ENCODE measurements at places on chromosomes 3 and 15.

- peak; percentile 20 for DNase-seq
These were observed 146.1 kb downstream of the UACA start for GRCh38 chr15:70617076-70617910.

- DNase-seq = no peak
These were observed 192.1 kb upstream of the EOMES start for GRCh38 chr3:27914199-27914598.

- DNase-seq = no peak
These were observed 35.2 kb upstream of the PRICKLE2 start for GRCh38 chr3:64260431-64260830.

GRCh38 chr3:133895208-133896001, at the start of gene RAB6B:
Gene RAB6B (minus strand): TSS chr3:133895882. CDS start chr3:133895466, 416 bp downstream.
- peak; percentile 35 for DNase-seq

- no peak for DNase-seq
These were observed 33.7 kb downstream of the DENND6A start for GRCh38 chr3:57659004-57659673.

- no peak for DNase-seq
These were observed 493.1 kb downstream of the MECOM start for GRCh38 chr3:169170456-169170855.

DNA sequence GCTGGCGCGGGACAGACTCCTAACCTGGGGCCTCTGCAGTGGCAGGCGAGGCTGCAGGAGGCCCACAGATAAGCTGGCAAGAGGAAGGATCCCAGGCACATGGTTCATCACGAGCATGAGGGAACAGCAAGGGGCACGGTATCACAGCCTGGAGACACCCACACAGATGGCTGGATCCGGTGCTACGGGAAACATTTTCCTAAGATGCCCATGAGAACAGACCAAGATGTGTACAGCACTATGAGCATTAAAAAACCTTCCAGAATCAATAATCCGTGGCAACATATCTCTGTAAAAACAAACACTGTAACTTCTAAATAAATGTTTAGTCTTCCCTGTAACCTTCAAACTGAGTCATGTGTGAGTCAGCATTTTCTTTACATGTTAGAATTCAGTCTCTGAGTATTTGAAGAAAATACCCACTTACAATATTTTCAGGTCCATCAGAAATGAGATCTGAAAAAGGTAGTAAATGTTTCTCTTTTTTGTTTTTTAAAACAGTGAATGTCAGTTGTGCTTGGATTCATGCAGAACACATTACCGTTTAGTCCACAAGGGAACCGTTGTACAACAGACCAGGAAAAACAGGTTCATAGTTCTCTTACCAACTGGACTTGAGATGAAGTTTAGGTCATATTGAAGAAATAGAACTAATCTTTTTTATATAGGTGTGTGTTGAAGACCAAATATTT, 75.9 kb downstream of the BOC start:
- peak; percentile 34 for DNase-seq

- no peak for DNase-seq
These were observed 15.7 kb downstream of the SUSD5 start for GRCh38 chr3:33202711-33203457.

DNA sequence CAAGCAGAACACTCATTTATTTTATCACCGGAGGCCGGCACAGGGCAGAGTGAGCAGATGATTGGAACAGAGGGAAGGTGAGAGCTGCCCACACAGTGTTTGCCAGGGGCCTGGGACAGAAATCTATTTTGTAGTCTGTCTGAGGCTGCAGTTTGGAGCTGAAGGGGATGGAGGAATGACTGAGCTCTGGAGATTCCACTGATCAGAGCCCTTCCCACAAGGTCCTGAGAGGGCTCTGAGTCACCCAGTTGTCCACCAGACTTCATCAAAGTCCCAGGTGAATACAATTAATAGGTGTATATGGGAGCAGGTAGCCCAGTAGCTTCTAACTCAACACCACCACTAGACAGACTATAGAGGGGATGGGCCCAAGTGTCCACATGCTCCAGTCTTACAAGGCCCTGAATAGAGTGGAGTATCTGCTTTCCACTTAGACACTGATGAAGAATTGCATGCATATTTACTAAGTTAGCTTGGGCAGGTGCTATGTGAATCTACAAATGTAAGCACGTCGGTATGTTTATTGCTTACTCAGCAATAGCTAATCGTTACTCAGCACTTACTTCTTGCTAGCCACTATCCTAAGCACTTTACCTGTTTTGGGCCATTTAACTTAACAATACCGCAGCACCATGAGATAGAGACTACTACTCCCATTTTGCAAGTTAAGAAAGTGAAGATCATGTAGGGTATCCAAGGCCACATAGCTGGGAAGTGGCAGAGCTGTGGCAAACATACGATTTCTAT, 2.7 kb upstream of the STARD5 start:
- no peak for DNase-seq

- DNase-seq = no peak
These were observed 62.3 kb downstream of the CPNE4 start for GRCh38 chr3:131972550-131972949.

DNA sequence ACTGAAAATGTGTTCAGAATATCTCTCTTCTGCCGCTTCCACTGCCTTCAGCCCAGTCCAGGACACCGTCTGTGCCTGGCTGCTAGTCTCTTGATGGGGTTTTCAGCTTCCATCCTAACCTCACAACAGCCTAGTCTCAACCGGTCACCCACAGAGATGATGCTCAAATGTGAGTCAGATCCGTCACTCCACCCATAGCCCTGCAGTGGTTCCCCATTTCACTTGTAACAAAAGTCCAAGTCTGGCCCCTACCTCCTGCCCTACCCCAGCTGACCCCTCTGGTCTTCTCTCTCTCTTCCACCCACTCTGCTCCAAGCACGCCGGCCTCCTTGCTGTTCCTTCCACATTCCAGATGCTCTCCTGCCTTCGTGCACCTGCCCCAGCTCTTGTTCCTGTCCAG, 68.1 kb downstream of the PPARG start:
- DNase-seq = no peak

DNA sequence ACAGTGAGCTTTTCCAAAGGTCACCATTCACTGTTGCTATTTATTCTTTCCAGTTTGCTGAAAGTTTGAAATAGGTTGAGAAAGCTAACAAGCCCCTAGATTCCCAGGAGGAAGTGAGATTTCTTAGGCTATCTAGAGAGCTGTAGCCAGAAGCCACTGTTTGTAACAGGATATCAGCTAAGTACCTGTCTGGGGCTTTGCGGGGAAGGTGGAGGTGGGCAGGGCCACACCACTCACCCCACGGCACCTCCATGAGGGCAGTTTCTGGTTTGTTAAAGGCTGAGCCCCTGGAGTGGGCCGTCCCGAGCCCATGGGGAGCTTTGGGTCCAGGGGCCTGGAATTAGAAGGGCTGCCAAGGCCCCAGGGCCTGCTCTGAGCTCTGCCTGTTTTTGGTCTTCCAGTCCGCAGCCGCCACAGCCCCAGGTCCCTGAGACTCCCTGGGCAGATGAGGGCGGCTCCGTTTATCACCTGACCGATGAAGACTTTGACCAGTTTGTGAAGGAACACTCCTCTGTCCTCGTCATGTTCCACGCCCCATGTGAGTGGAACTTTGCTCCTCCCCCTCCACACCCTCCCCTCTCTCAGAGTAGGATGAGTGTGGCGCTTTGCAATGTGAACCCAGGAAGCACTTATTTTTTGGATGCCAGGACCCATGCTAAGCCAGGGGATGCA, 63.4 kb downstream of the PDIA5 start:
- no peak for DNase-seq

- no peak for DNase-seq
These were observed 82.2 kb upstream of the SATB1 start for GRCh38 chr3:18507333-18507732.

DNA sequence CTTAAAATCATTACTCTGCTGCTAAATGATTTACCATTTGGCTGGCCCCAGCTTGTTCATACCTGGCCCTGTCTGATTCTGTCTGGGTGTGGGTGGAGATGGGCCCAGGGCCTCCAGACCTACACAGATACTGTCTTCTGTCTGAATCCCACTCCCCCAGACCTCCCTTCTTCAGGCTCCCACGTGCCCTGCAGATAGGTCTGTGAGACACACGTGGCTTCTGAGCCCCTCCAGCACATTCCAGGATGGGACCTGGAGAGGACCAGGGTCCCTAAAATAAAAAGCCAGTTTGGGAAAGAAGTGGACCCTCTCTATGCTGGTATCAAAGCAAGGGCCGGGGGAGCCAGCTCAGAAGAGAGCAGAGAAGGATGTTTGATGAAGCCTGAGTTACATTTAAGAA, 14.6 kb upstream of the CEMIP start:
- no peak for DNase-seq

DNA sequence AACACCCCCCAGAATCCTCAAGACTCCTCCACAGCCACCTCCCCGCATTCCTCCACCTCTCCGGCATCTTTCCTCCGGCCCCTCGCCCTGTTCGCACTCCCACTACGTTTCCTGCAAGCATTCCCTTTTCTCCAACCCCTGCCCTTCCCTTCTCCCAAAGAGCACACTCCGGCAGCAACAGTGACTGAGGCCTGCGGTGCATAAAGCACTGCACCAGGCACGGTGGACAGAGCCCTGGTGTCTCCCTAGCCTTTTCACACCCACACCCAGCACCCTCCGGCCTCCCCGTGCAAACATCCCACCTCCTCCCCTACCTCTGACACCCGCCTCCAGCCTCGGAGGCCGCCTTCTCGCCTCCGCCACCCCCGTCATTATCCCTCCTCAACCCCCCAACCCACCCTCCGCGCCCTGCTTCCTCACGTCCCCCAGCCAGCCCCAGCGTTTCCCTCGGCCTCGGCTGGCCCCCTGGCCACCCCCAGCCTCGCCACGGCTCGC, 577 bp downstream of the ZNF148 start:
- peak; percentile 53 for DNase-seq

GRCh38 chr3:24678421-24678865, 183.8 kb upstream of the THRB start:
- peak; percentile 43 for DNase-seq

DNA sequence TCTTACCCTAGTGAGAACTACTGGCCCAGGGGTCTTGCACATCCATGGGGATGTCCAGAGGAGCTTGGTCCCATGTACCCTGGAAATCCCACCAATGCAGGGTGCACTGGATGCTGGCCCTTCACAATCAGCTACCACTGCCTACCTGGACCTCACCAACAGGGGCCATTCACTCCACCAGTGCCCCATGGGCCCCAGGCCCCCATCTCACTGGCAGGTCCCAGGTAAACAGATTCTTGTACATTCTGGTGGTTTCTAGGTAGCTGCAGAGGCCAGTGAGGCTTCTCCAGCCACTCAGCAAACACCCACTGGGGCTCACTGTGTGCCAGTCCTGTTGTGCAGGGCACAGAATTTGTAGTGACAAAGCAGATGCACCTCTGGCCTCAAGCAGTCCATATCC, 24.9 kb downstream of the RAB6B start:
- DNase-seq = no peak

GRCh38 chr3:129282727-129283327, 4.2 kb downstream of the HMCES start:
- no peak for DNase-seq

DNA sequence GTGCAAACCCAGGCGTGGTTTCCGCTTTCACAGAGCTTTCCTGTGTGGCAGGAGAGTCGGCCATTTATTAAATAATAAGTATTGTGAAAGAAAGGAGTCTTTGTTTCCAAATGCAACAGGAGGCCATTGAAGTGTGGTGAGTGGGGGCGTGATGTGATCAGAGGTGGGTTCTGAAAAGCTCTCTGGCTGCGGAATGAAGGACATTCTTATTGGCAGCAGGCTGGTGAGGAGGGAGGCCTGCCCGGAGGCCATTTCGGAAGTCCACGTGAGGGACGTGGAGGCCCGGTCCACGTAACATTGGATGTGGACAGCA, 11.1 kb downstream of the ARNT2 start:
- DNase-seq = no peak

- no peak for DNase-seq
These were observed 262.4 kb downstream of the NLGN1 start for GRCh38 chr3:173659972-173660371.

DNA sequence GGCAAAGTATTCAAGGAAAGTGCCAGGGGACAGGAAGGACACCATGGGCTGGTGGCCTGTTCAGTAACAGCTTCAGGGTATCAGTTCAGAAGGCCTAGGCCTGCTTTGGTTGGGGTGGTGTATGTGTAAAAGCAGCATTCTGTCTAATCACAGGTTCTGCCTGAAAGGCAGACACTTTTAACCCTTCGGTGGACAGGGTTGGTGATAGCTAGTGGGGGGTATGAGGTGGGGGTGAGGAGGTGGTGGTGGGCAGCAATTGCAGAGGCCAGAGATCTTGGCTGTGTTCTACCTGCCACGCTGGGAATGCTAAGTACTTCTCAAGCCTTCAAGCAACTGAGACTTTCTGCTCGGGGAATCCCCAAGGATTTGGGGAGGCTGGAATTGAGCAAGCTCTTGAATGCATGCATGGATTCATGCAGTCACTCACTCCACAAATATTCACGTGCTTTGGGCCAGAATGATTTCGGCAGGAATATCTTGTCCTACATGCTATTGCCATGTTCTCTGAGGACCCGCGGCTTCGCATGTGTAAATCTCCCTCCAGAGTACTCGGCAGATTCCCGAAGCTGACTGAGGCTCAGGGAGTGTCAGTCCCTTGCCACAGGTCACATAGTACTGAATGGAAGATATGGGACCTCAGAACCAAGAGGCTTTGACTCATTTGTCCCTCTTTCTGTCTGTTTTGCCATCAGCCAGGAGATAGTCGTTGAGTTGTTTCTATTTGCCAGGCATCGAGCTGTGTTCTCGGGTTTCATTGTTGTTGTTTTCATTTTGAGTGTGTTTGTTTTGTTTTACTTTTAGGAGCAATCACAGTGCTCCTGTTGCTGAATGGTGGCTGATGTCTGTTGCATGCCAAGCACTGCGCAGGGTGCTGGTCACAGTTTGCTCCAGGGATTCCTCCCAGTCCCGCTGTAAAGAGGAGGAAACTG, 65.5 kb downstream of the SMAD3 start:
- no peak for DNase-seq

DNA sequence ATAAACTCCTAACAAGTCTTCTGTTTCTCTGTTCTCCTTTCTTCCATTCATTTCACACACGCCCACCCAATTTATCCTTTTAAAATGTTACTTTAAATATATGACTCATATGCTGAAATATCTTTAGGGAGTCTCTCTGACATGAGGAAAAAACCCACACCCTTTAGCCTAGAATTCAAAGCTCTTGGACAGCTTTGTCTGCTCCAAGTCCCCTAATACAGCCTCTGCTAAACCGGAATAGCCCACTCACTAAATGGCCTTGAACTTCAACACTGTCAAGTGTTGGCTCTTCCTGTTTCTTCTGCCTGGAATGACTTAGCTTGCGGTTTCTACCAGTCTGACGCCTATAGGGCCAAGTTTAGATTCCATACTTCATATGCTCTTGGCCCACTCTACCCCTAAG, 3.3 kb upstream of the CD96 start:
- DNase-seq = peak; percentile 1

GRCh38 chr3:183958226-183958625, 59.5 kb downstream of the ABCC5 start:
- DNase-seq = no peak

- DNase-seq = no peak
These were observed 45.1 kb downstream of the WHAMM start for GRCh38 chr15:82854554-82854953.

GRCh38 chr3:70242297-70242882, 70.0 kb downstream of the MDFIC2 start:
- DNase-seq = no peak
